Activated T-cell treated with anti-CD3 and anti-CD28 coated beads, Interleukin-2, amount 50 U/mL, for 4 hours (primary cell): ENCODE measurements at places on chromosomes 3 and 15. TPM values are rescaled to one million over a fixed set of nuclear protein-coding genes. Genes with fewer than 3 reads are reported as not detected.

Gene SERPINI2
- not detected for total RNA-seq

Gene TUSC2
- 48.5 TPM for total RNA-seq

Gene LYZL4
- not detected for total RNA-seq

Gene PARP14
- total RNA-seq = 23.5 TPM

DNA sequence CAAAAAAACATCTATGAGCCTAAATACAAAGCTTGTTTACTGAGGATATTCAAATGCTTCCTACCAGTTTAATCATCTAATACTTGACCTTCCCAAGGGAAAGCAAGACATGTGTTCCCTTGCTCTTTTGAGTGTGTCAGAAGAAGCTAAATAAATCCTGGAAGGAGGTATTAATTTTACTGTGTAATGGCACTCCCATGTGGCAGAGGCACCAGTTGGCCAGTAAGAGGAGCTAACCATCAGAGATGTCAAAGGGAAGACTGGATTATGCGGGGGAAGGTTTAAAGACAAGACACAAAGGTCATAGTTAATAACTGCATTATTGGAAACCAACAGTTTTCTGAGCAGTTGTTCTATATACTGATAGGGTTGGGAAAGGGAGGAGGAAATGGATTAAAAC, 125.1 kb downstream of the SUCLG2 start:
- no peak for DNase-seq

- DNase-seq = no peak
Observed at GRCh38 chr15:70670680-70671079, 92.7 kb downstream of the UACA start.

Gene MOBP
- not detected for total RNA-seq

GRCh38 chr3:184953401-184953800, 141.4 kb downstream of the VPS8 start:
- DNase-seq = no peak

GRCh38 chr15:44015545-44016305, 179.3 kb downstream of the FRMD5 start:
- DNase-seq = no peak

DNA sequence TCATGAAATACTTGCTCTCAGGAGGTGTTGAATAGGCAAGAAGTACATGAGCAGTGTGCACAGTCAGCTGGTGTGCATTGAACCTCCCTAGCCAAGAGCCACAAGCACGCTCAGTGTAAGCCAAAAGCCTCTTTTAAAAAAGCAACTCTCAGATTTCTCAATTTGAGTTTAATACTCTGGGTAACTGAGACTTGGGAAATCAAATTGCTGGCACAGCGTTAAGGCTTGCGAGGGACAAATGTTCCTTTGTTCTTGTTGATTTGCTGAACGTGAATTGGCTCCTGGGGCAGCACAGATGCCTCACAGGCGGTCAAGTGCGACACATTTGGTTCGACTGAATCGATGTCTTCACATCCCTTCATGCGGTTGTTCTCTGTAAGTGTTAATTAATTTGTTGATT, at the start of gene FAM240A:
FAM240A (plus strand) TSS at position 202 of the 400 bp plus-strand sequence; CDS start at position 361, 159 bp downstream.
- no peak for DNase-seq

Gene PAQR9
- total RNA-seq = not detected

Gene WNT7A
- total RNA-seq = 0.24 TPM

DNA sequence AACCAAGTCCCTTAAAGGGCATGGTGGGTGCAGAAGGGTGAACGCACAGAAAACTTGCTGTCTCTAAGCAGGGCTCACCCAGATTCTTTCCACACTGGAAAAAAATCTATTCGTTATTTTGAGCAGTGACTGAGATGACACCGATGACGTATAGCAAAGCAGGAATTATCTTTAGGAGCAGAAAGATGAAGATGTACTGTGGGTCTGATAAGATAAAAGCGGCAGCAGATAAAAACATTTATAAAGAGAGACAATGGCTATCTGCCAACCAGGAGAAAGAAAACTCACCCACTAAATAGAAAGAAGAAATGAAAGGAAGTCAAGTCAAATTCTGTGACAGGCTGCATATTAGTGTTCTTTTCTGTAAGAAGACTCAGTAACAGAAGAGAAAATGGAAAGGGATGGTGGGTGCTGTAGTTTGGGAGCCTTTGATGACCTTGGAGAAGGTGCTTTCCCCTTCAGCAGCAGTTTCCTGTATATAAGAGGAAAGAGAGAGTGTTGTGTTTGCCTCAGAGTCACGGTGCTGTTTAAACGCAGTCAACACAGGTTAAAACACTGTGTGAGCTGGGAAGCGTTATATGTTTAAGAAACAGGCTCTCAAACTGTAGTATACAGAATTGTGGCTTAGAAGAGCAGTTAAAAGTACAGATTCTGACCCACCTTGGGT, 111.6 kb downstream of the AQP9 start:
- no peak for DNase-seq

Gene SCAANT1
- not detected for total RNA-seq

GRCh38 chr3:33131331-33132018, 17.7 kb downstream of the CRTAP start:
- no peak for DNase-seq

DNA sequence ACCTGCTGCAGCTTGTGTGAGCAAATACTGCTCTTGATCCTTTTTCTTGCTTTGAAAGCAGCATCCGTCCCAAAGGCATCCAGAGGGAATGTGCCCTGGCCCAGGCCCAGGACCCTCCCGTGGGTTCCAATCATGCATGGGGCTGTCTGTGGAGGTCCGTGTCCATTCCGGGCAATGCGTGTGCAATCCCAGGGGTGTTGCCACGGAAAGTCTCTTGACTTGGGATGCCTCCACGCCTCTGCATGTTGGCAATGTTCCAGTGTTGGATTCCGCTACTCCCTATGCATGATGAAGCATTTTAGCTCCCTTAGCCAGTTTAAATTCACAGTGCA, 105.7 kb downstream of the SNRPN start:
- DNase-seq = no peak

GRCh38 chr3:187811585-187812250, 66.5 kb upstream of the BCL6 start:
- no peak for DNase-seq

DNA sequence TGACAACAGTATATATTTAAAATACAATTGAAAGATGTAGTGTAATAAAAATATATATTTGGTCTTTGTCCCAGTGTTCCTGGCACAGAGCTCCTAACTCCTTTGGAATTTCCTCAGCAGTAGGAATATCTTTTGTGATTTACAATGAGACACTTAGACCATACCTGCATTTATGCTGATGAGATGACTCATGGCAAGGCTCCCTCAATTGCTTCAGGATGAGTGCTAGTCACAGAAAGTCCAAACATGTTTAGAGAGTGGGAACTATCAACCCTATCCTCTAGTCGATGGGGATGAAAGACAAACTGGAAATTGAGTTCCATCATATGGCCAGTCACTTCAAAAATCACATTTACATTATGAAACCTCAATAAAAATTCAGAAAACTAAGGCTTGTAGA, 588.3 kb upstream of the LMCD1 start:
- DNase-seq = no peak

- no peak for DNase-seq
Observed at GRCh38 chr3:17514597-17514996, 227.8 kb downstream of the TBC1D5 start.

Gene CYP8B1
- total RNA-seq = 0.05 TPM

Gene CCDC191
- total RNA-seq = 0.46 TPM

- no peak for DNase-seq
Observed at GRCh38 chr15:76815421-76815820, 89.7 kb downstream of the SCAPER start.

Gene SKOR1
- total RNA-seq = 0.15 TPM

GRCh38 chr15:90143166-90143655, 40.9 kb upstream of the IDH2 start:
- DNase-seq = peak; percentile 50

- no peak for DNase-seq
Observed at GRCh38 chr3:126930936-126931600, 51.8 kb upstream of the PLXNA1 start.

Gene TPRG1
- total RNA-seq = 10.6 TPM

DNA sequence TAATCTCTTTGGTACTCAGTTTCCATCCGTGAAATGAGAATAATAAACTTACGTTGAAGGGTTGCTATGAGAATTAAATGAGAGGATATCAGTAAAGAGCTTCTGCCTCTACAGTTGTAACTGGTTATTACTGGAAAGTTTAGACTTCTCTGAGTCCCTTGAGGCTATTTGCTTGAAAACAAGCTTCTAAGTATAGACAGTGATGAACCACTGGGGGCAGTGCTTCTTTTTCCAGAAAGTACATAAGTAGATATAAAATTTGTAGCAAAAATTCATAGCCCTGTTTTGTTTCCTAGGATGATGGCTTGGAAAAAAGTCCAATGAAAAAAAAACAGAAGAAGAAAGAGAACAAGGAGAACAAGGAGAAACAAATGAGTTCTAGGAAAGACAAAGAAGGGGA, 87.1 kb downstream of the RGMA start:
- DNase-seq = no peak

DNA sequence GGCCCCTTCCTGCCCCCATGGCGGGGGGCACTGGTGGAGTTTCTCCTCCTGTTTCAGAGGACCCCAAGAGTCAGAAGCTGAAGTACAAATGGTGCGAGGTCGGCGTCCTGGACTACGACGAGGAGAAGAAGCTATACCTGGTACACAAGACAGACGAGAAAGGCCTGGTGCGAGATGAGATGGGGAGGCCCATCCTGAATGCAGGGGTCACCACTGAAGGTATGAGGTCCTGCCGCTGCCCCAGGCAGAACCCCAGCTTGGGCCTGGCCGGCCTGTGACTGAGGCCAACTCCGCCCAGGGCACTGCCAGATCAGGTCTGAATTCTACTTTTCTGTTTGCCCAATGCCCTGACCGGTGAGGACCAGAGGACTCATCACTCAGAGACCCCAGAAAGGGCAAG, 15.0 kb downstream of the DNAH1 start:
- DNase-seq = no peak

Gene KBTBD13
- total RNA-seq = not detected

- DNase-seq = no peak
Observed at GRCh38 chr15:28082891-28083684, 16.0 kb downstream of the OCA2 start.

DNA sequence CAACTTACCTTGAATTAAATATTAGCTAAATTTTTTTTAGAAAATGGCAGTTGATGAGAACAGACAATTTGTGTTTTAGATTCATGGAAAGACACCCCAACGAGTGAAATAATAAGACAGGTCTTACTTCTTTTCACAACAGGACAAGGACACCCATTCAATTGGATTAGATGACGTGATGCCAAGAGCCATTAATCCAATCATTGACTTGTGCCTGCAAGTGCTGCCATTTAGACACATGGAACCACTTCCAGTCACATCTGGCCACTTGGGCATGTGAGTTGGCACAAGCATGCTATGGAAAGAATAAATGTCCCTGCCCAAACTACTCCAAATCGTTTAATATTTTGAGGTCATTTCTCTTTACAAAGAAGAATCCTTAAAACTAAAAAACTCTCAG, 1308.8 kb downstream of the ROBO2 start:
- no peak for DNase-seq

Gene BOC
- total RNA-seq = 0.18 TPM

Gene ZNF80
- total RNA-seq = 0.29 TPM

Gene IL20RB
- total RNA-seq = 1.5 TPM

Gene CPN2
- total RNA-seq = not detected

DNA sequence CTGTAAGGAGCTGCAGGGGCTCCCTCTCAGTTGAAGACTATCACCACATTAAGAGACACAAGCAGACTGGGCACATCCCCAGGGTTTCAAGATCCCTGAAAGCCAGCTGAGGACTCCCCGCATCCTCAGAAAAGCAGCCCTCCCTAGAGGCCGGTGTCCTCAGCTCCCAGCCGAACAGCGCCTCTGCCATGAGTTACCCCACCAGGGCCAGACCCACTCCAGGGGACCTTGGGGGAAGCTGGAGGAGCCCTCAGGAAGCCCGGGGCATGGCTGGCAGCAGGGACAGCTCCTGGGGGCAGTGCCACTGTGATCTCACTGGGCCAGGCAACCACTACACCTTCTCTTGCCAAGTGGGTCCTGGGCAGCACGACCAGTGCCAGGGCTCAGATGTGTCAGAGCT, 8.1 kb downstream of the KLF15 start:
- DNase-seq = no peak

Gene PLA1A
- total RNA-seq = not detected

Gene RFX7
- 17.3 TPM for total RNA-seq

Gene UACA
- 0.61 TPM for total RNA-seq

DNA sequence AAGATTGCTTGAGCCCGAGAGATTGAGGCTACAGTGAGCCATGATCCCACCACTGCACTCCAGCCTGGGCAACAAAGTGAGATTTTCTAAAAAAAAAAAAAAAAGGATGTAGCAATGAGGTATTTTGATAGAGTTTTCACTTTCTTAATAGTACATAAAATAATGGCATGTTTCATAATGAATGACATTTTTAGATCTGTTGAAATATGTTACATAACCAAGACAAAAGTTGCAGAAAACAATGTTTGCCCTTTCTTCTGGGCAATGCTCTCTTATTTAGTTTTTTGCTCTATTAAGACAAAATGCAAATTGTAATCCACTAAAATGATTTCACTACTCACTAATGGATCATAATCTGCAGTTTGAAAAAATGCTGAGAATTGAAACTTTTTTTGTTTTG, 4.4 kb upstream of the MAPK6 start:
- no peak for DNase-seq

Gene MYD88
- total RNA-seq = 37.7 TPM

DNA sequence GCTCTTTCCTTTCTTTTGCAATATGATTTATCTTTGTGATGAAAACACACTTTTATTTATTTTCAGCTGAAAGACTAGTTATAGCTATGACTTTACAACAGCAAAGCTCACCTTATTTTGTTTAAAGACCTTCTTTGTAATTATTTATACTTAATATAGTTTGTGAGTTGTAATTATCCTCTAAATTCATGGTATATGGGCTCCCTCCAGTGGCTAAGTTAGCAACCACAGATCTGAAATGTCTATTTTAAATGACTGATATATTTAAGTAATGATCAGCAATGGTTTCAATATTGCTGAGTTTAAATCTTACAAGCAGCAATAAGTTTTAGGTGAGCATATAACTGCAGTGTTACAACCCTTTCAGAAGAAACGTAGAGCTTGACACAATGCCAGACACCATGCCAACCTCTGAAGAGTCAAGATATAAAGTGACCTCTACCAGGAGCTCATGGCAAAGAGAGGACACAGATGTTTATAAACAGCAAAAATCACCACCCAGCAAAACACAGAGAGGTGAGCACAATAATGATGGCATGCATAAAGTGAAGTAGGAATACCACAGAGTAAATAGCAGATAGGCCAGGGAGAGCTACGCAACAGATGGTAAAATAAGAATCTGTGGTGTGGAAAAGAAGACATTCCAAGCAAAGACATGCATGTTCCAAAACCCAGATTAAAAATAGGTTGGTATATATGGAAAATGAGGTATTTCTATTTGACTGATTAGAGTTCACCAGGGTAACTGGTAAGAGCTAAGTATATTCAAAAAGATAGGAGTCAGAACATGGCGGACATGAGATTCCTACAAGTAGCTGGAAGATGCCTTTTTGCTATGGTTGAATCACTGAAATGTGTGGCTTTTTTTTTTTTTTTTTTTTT, 143.7 kb upstream of the ZNF385D start:
- DNase-seq = no peak

GRCh38 chr3:7106635-7107034, 245.7 kb downstream of the GRM7 start:
- no peak for DNase-seq
